ENCODE measurements at places on chromosomes 16 and 17. TPM values are rescaled to one million over a fixed set of nuclear protein-coding genes. Genes with fewer than 3 reads are reported as not detected.

DNA sequence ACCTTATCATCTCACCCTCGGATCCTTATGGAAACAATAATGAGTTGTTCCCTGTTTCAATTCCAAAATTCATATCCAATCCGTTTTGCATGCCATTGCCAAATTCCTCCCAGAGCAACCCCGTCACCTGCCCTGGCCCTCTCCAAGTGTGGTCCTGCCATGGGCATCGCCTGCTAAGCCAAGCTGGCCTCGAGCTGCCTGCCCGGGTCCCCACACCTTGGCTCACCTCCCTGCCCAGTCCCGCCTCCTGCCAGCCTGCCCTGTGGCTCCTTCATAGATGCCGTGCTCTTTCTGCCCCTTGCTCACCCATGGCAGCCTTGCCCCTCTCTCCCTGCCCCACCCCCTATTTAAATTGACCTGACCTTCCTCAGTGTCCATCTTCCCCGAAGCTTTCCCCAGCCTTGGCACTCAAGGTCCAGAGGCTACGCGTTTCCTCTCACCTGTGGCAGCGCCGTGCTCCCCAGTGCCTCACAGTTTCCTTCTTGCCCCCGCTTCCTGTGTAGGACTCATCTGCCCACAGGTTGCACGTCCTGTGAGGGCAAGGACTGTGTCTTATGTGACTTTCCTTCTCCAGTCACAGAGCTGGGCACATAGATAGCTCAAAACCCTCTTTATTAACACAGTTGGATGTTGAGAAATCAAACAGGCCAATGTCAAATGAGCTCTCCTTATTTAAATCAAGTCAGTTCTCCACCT is 12.7 kb downstream of the MAPT start:
- H3K4me3 ChIP-seq: no peak overlapping the region
- DNase-seq: no peak
- no peaks in the 10 kb centered on the region for H3K4me1 ChIP-seq
- H3K27me3 ChIP-seq: no peaks in the 10 kb centered on the region
- no peaks in the 10 kb centered on the region for H3K36me3 ChIP-seq

The VPS4A gene
- total RNA-seq: 53.7 TPM

The APOBR gene
- 28.8 TPM for total RNA-seq

The KRTAP4-5 gene
- total RNA-seq: not detected
